ENCODE measurements at places on chromosomes 5 and 9.
A peak's percentile ranks its signal among the peaks of the same experiment; 100 is the strongest.

DNA sequence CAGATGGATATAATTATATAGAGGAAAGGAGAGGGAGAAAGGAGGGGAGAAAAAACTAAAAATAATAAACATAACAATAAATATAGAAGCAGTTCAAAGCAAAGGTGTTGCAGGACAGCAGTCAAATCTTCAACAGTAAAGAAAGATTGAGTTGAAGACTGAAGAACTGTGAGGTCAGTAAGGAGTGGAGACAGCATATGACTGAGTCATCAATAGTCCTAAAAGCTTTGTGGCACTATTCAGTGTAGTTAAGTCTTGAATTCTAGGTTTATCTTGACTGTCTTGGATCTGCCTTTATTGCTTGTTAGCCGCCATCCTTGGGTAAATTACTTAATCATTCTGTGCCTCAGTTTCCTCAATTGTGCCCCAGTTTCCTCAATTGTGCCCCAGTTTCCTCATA lies 137.0 kb downstream of the MRPS30 start:
- no peak for DNase-seq

DNA sequence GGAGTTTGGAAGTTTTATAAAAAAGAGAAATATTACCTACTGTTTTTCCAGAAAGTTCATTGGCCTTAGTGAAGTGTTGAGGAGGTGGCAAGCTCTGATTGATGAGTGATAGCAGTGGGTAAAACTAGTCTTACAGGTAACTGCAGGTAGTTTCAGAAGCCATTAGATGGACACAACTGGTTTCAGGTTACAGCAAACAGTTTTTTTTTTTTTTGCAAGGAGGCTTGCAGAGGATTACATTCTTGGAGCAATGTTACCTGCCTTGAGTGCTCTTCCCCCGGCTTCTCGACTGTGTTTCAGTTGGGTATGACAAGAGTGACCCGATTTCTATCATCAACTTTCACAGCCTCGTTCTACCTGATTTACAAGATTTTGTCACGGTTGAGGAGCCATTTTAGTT lies 333.4 kb downstream of the YTHDC2 start:
- peak; percentile 23 for DNase-seq

DNA sequence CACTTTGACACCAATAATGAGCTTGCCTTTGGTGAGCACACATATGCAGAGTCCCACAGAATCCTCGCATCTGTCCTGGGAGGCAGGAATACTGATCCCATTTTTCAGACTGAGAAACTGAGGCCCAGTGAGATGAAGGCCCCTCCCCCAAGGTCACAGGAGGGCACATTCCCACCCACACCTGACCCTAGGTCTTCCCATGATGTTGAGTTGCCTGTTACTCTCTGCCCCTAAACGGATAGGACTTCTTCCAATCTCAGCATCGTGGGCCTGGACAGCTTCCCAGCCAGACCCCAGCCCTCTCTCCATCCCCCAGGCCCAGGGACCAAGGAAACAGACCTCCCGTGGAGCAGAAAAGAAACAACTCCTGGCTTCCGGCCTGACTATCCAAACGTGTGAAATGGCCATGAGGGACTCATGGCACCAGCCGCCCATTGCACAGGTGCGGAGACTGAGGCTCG lies 877 bp downstream of the SH3GLB2 start:
- DNase-seq = peak; percentile 61

DNA sequence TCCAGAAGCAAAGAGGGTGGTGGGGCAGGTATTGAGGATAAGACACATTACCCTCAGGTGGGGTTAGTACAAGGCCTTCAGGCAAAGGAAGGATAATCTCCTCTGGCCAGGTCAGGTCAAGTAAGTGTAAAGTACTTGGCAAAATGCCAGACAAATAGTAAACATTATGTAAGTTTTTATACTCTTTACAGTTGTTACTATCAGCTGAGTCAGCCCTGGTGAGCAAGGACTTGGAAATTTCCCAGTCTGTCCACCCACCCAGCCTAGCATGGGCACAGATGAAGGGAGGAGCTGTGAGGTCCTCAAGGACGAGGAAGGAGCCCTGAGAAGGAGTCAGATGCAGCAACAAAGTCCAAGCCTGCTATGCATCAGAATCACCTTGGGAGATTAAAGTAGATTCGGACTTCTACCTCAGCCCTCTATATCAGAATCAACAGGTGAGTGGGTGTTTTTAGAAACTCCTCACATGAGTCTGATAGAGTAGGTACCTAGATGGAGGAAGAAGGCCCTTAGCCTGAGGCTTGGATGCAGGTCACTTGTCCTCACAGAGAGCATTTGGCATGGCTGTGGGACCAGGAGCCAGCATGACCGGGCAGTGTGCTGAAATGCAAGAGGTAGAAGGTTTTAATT lies 50.2 kb upstream of the BARX1 start:
- no peak for DNase-seq

GRCh38 chr5:2388571-2388970 lies 362.9 kb downstream of the IRX2 start:
- DNase-seq = no peak

DNA sequence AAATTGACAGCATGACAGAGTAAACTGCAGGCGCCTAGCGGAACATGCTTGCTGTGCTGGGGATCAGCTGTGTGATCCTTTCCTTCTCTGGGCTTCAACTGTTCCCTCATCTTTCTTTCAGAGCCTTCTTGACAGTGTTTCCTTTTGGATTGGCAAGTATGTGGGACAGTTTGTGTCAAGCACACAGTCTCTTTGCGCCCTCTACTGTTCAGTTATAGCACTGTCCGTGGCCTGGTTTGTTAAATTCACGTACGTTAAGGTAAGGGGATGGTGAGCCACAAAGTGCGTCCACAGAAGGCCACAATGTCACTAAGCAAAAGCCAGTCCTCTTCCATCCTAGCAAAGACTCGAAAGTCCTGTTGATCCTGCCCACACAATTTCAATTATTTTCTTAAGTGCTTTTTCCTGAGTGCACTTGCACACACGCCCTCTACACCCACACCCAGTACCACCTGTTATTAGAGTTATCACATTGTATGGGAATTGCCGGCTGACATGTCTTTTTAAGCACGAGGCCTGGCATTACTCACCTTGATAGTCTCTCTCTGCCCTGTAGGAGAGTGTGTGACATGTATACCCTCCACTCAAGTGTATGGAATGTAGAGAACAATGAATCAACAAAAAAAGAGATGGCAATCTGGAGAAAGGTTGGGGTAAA lies 22.5 kb upstream of the PTPN3 start:
- peak; percentile 84 for DNase-seq

- no peak for DNase-seq
Measured at GRCh38 chr5:107719034-107719606, 48.4 kb upstream of the EFNA5 start.
